ENCODE measurements at places on chromosomes 1 and 21.

GRCh38 chr1:226809785-226810571 is 60.4 kb upstream of the PSEN2 start:
- no peak for DNase-seq

- DNase-seq: peak; percentile 94
These were observed at the start of the genes EIF3I and TMEM234 for GRCh38 chr1:32221980-32222755. EIF3I (plus strand) TSS chr1:32222407; CDS start chr1:32222442, 35 bp downstream. TMEM234 (minus strand) TSS chr1:32222353; CDS start chr1:32222322, 31 bp downstream.

DNA sequence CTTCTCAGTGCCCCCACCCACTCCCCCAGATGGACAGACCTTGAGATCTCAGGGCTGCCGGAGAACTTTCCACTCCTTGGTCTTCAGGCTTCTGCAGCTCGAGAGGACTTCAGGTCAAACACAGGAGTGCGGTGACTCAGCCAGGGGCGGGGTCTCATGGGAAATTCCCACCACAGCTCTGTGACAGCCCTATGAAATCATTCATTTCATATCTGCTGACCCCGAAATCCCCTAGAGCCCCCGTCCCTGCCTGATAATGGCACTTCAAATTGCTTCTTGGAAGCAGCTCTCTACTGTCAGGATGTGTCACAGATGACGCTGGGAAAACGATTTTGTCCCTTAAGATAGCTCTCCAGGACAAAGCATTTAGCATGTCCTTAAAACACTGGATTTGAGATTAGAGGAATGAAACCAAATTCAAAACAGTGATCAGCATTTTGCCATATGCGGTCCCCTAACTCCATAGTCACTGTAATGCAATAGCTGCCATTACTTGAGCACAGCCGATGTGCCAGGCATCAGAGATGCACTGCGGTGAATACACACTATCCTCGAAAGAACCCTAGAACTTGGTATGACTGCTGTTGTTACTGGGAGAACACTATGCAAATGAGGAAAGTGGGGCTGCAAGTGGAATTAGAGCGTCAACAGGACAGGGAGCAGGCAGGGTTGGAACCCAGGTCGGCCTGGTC is at the start of gene TNFRSF9:
Gene TNFRSF9, minus strand, starts transcription at position 95 of the 692 bp plus-strand sequence. CDS start 845 bp downstream, outside the sequence.
- DNase-seq: peak; percentile 56

GRCh38 chr1:199279067-199279466 is 640.2 kb downstream of the PTPRC start:
- DNase-seq: peak; percentile 59

DNA sequence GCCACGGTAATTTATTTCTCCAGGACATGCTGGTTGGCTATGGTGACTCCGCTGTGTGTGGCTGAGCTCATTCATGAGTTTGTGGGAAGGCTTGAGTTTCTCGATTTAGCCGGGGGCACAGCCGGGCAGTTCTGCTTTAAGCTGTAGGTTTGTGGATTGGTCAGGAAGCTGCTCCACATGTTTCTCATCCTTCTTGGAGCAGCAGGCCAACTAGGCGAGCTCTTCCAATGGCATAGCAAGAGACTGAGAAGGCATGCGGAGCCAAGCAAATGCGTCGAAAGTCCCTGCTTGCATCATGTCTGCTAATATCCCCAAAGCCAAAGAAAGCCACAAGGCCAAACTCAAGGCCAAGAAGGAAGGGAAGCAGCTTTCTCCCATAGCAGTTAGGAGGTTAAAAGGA is 71.6 kb upstream of the GREM2 start:
- DNase-seq: no peak

DNA sequence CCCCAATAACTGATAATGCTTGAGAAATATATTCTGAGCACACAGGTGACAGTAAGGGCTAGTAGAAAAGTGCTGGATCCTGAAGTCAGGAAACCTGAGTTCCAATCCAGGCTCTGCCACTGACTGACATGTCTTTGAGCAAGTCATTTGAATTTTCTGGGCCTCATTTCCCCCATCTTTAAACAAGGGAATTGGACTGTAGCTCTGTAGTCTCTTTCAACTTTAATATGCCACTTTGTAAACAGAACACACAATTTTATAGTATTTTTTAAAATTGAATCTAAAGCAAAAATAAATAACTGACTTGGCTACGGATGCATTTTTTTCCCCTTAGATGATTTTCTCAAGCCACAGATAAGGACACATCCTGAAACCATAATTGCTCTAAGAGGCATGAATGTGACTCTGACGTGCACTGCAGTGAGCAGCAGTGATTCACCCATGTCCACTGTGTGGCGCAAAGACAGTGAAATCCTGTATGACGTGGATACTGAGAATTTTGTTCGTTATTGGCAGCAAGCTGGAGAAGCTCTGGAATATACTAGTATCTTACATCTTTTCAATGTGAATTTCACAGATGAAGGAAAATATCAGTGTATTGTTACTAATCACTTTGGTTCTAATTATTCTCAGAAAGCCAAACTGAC is 37.0 kb downstream of the LRIG2 start:
- no peak for DNase-seq

- peak; percentile 83 for DNase-seq
These were observed 18.3 kb upstream of the PPIE start for GRCh38 chr1:39720094-39720999.

GRCh38 chr1:67724928-67725560 is 40.0 kb downstream of the GADD45A start:
- no peak for DNase-seq

DNA sequence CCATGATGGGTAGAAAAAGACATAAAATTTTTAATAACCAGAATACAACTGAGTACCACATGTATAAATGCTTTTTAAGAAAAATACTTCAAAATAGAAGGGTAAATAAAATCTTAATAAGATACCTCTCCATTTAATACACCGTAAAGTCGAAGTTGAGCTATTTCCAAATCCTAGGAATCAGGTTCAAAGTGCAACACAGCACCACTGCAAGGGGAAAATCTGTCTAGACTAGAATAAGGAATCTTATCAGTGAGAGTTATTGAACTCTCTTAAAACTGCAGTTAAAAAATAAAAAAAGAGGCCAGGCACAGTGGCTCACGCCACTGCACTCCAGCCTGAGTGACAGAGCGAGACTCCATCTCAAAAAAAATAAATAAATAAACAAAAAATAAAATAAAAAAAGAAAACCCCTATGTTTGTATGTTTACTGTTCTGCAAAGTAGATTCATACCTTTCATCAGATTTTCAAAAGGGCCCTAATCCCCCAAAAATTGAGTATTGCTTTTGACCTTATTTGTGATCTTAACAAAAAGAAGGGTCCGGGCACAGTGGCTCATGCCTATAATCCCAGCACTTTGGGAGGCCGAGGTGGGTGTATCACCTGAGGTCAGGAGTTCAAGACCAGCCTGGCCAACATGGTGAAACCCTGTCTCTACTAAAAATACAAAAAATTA is 109.0 kb downstream of the EIF4G3 start:
- no peak for DNase-seq

- no peak for DNase-seq
These were observed 81.3 kb upstream of the KAZN start for GRCh38 chr1:14516974-14517840.

- no peak for DNase-seq
These were observed 369.1 kb downstream of the RGS7 start for GRCh38 chr1:240987928-240988327.

DNA sequence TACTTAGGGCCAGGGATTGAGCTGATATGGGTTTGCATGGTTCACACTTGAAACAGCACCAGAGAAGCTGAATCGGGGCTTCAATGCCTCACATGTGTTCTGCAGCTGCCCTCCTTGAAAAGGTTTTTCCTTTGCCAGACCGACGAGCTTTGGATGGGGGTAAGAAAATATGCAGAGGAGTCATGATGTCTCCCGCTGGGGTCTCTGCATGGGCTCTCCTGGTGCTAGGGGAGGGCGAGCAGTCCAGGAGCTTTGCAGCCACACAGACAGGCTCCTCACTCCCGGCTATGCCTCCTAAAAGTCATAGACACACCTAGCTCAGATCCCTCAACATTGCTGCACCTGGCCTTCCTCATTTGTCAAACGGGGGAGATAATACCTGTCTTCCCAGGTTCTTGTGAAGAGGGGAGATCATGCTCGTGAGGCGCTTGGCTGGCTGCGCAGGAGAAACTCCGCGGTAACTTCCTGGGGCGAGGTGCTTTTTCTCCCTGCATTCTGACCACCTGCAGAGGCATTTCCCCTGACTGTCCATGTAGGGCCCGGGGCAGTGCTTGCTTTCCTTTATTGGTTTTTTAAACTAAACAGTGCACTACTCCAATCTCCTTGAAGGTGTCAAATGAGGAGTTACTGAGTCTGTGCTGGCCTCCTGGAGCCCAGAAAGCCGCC is 112.4 kb downstream of the PLXNA2 start:
- no peak for DNase-seq

DNA sequence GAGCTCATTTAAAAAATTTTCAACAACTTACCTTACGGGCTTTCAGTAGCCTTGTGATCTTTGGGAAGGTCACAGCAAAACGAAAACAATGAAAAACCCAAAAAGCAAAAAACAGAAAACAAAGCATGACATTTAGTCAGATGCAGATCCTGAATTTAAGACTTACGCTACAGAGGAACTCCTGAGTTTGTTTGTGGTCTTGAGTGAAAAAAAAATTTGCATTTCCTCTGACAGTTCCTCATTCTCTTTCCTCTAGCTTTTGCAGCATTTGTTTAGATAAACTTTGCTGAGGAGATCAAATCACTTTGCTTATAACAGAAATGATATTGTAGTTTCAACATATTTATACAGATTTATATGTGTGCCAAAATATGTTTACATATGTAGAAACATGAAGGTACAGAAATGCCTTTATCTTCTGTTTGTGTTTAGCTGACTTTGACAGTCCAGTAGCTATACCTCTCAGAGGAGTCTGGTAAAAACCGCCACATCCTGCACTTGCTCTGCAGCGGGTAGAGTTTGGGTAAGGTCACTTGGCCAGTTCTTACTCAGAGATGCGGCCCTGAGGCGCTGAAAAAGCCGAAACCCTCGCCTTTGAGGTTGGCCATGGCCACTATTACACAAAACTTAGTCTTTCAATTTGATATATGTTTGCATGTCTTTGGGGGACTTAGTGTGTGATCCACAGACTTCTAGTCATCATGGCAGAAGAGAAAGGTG is 142.5 kb downstream of the TNR start:
- DNase-seq: peak; percentile 18

DNA sequence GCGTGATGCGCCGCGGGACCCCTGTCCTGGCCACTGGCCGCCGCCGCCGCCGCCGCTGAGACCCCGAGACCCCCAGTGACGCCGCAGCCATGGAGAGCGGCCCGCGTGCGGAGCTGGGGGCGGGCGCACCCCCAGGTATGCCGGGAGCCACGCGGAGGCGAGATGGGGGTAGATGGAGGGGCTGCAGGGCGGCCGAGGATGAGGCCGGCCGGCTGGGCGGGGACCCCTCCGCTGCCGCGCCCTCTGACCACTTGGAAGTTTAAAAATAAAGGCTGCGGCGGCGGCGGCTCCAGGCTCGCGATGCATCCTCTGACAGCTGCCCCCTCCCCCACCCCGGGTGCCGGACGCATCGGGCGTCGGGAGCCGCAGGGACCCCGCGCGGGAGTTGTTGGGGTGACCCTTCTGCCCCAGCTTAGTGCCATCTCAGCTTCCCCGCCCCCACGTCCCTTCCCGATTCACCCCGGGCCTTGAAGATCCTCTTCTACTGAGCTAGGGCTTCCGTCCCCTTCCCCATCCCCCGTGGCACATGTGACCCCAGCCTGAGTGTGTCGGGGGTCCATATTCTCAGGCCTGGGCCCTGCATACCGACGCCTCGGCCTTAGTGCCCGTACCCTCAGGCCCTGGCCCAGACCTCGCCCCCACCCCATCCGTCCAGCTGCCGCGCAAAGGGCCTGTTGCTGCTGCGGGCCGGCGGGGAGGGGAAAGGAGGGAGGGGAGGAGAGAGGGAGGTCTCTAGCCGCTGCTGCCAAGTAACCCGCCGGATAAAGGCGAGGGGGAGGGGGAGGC is 562 bp downstream of the MAP7D1 start:
- DNase-seq: peak; percentile 78

- DNase-seq: no peak
These were observed 48.8 kb downstream of the KIF21B start for GRCh38 chr1:200974711-200975110.

- DNase-seq: no peak
These were observed 52.8 kb upstream of the TBX15 start for GRCh38 chr1:119040906-119041305.

- DNase-seq: no peak
These were observed 142.8 kb upstream of the DNAH14 start for GRCh38 chr1:224786533-224787250.

Measured in OCI-M1 (cell line).